Activated T-helper 17 cell treated with anti-CD3 and anti-CD28 coated beads, Interleukin-2, amount 50 U/mL, for 72 hours (primary cell): ENCODE measurements at places on chromosomes 2 and 18. TPM values are rescaled to one million over a fixed set of nuclear protein-coding genes. Genes with fewer than 3 reads are reported as not detected.

- ATAC-seq, result no peak
Observed at GRCh38 chr2:173874894-173875237, 90.3 kb downstream of the SP3 start.

GRCh38 chr2:230687498-230687897 lies 25.1 kb upstream of the CAB39 start:
- ATAC-seq, result no peak

DNA sequence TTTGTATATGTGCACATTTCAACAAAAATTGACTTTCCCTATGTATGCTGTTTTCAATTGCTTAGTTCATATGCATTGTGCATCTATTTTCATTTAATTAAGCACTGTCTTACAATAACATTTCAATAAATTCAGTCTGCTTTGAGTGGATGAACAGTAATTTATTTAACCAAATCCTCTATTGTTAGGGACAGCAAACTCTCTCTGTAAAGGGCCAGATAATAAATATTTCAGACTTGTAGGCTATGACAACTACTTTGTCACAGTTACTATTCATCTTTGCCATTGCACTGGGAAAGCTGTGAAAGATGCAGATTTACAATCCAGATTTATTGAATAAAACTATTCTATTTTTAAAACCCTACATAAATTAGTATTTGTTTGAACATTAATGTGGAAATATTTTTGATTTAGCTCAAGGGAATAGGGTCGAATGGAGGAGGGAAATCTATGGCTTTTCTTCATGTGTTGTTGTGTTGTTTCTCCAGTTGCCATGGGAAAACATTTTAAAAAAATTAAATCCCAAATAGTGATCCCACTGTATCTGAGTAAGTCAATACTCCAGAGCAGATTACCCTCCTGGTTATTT lies 14.2 kb upstream of the RAB27B start:
- no peak for ATAC-seq

DNA sequence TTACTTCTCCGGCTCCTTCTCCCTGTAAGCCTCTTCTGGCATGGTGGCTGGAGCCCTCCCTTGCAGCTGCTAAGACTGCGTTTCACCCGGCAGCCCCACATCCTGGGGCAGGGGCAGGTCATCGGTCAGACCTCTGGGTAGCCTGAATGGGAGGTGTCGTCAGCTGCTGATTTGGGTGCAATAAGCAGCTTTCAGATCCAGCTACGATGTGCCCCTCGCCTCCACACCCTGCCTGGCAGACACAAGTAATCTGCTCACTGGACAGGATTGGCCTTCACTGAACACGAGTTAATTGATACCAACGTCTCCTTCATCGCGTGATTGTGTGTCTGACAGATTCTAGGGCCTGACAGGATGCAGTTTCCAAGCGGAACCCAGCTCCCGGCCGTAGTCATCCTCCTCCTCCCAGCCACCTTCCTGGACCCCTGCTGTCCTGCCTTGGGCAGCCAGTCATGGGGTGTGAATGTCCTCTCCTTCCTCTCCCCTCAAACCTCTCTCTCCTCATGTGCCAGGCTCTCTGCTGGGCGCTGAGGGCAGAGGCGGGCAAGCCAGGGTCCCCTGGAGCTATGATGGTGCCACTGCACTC lies 18.9 kb upstream of the PDIA6 start:
- no peak for ATAC-seq

- ATAC-seq, result no peak
Observed at GRCh38 chr2:207229161-207229560, 63.4 kb upstream of the KLF7 start.

DNA sequence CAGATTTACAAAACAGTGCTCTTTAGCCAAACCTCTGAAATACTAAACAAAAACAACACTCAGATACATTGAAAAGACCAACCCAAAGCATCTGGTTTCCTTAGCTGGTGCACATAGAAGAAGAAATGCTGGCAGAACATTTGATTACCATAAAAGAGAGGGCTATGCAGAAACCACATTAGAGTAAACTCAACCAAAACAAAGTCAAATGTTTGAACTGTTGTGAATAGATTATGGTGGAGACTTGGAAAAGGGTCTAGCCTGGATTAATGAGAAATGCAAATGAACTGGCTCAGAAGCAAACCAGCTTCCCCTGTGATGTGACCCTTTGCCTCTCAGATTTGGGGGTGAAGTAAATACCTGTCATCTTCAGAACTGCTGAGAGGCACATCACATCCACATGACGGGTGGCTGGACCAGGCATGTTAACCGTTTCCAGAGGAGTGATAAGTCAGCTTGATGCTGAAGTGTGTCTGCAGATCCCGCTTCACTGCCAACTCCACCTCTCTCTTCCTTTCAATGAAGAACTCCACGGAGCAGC lies 153.0 kb downstream of the NRP2 start:
- ATAC-seq, result no peak

Gene ZNF514
- total RNA-seq, result 6.3 TPM

Gene ASXL3
- total RNA-seq, result not detected

Gene CPO
- not detected for total RNA-seq
